ENCODE measurements at places on chromosomes 1 and 21. TPM values are rescaled to one million over a fixed set of nuclear protein-coding genes. Genes with fewer than 3 reads are reported as not detected.

Gene CRYBG2
- total RNA-seq, result 1.6 TPM

Gene FAM163A
- total RNA-seq, result not detected

Gene FNDC10
- 8.4 TPM for total RNA-seq

Gene WDR3
- 30.4 TPM for total RNA-seq

Gene TBX15
- total RNA-seq, result 0.08 TPM

Gene ANKRD45
- total RNA-seq, result 0.15 TPM

Gene NHLH1
- 0.78 TPM for total RNA-seq

Gene CYP4A11
- total RNA-seq, result not detected

Gene MATN1
- total RNA-seq, result 0.05 TPM

Gene LCE2B
- not detected for total RNA-seq

Gene TENT5C
- total RNA-seq, result 0.14 TPM

Gene LORICRIN
- total RNA-seq, result not detected

Gene OR2T33
- total RNA-seq, result not detected

Gene TINAGL1
- total RNA-seq, result 0.50 TPM

Gene HCRTR1
- total RNA-seq, result not detected

Gene LAD1
- 0.69 TPM for total RNA-seq
